ENCODE measurements at places on chromosomes 12 and 14.
A peak's percentile ranks its signal among the peaks of the same experiment; 100 is the strongest.

- no peak for DNase-seq
These were observed 80.3 kb downstream of the SRGAP1 start for GRCh38 chr12:63924781-63925180.

- DNase-seq = no peak
These were observed 342.0 kb downstream of the NPAS3 start for GRCh38 chr14:33280646-33281045.

GRCh38 chr14:33364466-33364865 lies 425.8 kb downstream of the NPAS3 start:
- DNase-seq = no peak

- DNase-seq = no peak
These were observed 103.7 kb upstream of the NUDT4 start for GRCh38 chr12:93273834-93274564.

GRCh38 chr12:106197906-106198623 lies 49.8 kb downstream of the CKAP4 start:
- DNase-seq = no peak

GRCh38 chr12:42660968-42661937 lies 71.7 kb upstream of the PRICKLE1 start:
- no peak for DNase-seq

DNA sequence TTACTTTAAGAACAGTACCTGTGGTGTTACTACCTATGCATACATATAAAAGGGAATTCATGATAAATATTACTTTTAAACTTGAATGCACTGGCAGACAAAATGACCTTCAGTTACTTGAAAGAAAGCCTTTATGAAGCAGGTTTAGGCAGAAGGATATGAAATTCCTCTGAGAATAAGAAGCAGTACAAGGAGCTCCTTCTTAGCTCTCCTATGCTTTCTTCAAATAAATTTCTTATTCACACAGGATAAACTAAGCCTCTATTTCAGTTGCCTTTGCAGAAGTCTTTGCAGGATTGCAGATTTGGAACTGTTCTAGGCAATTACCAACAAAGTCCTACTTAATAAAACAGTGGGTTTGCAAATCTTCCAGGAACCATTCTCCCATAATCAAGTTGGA lies 1.0 kb downstream of the EPYC start:
- DNase-seq = no peak

GRCh38 chr14:33734387-33734786 lies 216.5 kb downstream of the EGLN3 start:
- DNase-seq = no peak

DNA sequence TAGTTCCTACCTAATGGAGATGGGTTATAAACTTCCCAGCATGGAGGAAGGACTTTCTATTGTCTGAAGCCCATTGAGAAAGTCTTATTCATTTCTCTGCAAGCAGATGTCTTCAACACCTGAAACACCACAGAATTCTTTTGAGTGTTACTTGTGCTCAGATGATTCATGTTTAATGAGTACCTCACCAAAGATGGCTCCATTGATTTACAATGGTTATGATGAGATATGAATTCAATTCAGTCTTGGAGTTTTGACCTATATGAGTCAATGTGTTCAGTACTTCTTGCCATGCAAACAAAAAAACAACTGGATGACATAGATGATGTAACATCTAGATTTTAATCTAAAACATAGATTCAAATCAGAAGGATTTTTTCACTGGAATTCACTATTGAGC lies 15.4 kb upstream of the PAWR start:
- no peak for DNase-seq

GRCh38 chr14:89444044-89444443 lies 27.0 kb upstream of the FOXN3 start:
- peak; percentile 75 for DNase-seq

- DNase-seq = peak; percentile 51
These were observed 601 bp downstream of the COX14 start for GRCh38 chr12:50112456-50113218.

GRCh38 chr12:129570796-129571400 lies 332.9 kb downstream of the TMEM132D start:
- no peak for DNase-seq

DNA sequence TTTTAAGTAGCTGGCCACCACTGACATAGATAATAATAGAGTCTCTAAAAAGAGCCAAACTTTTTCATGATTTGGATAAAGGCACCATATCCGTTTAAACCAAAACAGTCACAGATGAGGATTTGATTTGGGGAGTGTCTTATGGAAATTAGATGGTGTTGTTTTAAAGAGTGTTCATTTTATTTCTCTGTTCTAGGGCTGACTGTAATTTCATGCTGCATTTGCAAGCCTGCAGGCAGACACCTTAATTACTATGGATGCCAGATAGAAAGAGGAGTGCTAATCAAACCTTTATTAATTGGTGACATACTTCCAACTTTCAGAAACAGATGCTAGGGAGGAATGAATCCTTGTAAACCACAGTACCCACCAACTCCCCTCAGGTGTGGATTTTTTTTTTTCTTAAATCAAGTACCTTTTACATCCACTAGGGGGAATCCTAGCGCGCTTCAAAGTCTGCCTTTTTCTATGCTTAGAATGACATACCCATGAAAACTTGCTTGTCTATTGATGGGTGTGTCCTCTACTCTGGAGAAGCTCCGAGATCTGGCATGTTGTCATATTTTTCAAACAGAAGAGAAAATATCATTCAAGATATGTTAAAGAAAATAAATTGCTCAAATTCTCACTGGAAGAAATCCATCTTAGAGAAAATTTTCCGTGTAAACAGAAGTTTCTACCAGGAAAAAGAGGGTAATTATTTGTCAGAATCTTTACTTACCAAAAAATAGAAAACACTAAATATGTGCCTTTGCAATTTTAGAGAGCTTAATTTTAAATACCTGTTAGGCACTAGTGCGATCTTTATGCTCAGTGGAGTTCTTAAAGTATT lies 14.2 kb upstream of the PLXNC1 start:
- peak; percentile 67 for DNase-seq

- no peak for DNase-seq
These were observed 96.5 kb downstream of the DUSP16 start for GRCh38 chr12:12466157-12466556.

DNA sequence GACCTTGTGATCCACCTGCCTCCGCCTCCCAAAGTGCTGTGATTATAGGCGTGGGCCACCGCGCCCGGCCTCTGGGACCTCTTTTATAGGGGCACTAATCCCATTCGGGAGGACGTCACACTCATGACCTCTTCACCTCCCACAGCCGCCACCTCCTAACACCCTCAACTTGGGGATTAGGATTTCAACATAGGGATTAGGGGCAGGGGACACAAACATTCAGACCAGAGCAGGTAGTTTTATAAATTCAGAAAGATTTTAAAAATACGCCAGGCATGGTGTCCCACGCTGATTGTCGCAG lies 49.4 kb downstream of the TPCN1 start:
- DNase-seq = no peak

DNA sequence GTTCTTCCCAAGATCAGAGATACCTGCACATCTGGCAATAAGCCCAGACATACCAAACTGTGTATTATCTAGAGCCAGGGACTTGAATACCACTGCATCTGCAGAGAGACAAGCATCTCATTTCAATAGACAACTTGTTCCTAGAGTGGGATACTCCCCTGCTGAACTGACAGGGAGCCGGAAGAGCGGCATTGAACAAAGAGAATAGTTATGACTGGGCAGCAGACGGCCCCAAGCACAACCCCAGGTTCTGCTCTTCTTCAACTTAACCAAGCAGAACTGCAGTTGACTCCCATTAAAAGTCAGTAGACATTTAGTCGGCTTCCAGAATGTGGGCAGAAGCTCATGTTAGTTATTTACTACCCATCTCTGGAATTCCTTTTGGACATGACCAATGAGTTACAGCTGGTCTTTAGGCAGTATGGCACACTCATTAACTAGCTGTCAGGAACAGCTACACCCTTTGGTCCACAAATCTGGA lies 112.9 kb downstream of the HMGA2 start:
- no peak for DNase-seq

- DNase-seq = peak; percentile 90
These were observed 2.7 kb upstream of the GALNT6 start for GRCh38 chr12:51393676-51394545.

- peak; percentile 50 for DNase-seq
These were observed 9.6 kb upstream of the FOXG1 start for GRCh38 chr14:28756884-28757570.

DNA sequence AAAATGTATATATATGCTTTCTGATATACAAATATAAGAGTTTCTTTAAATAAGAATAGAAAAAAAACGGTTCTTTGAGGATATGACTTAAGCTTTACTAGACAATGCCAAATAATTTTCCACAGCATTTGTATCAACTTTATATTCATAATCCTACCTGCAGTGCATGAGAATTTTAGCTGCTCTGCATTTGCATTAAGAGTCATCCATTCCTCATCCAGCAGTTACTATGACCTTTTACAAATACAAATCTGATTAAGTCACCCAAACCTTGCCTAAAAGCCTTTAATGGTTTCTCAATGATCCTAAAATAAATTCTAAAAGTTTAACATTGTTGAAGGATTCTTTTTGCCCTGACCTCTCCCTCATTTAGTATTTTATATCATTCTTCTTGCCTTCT lies 116.5 kb downstream of the MGAT4C start:
- no peak for DNase-seq

- no peak for DNase-seq
These were observed 12.8 kb upstream of the PALS1 start for GRCh38 chr14:67228325-67228984.

DNA sequence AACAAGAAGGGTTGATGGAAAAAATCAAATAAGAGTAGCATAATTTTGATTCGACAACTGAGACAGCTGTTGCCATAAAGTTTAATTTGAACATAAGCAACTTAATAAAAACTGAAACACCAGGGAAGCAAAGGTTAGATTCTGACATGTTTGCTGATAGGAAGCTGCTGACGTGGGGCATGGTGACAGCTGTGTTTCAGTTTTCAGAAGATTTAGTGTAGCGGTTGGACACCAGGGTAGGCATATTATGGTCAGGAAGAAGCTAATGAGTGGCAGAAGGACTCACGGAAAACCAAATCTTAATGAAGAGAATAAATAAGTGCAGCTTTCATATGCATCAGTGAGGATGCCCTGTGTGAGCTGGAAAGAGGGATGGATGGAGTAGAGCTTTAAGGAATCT lies 336.7 kb upstream of the RPL10L start:
- no peak for DNase-seq

DNA sequence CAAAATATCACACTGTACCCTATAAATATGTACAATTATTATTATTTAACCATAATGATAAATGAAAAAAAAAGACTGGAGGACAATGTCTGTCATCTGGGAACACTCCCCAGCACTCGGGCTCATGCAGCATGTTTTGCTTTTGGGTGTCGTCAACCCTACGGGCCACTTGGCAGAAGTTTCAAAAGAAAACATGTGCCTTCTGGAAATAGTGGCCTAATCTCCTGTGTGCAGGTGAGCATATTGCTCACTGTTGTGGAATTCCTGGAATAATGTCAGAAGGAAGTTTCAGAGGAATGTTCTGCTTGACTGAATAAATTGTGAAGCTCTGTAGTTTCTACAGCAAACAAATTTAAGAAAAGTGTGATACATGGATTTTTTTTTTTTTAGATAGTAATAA lies 298.3 kb downstream of the SSPN start:
- DNase-seq = no peak

GRCh38 chr14:26897196-26897595 lies 299.4 kb upstream of the NOVA1 start:
- no peak for DNase-seq

DNA sequence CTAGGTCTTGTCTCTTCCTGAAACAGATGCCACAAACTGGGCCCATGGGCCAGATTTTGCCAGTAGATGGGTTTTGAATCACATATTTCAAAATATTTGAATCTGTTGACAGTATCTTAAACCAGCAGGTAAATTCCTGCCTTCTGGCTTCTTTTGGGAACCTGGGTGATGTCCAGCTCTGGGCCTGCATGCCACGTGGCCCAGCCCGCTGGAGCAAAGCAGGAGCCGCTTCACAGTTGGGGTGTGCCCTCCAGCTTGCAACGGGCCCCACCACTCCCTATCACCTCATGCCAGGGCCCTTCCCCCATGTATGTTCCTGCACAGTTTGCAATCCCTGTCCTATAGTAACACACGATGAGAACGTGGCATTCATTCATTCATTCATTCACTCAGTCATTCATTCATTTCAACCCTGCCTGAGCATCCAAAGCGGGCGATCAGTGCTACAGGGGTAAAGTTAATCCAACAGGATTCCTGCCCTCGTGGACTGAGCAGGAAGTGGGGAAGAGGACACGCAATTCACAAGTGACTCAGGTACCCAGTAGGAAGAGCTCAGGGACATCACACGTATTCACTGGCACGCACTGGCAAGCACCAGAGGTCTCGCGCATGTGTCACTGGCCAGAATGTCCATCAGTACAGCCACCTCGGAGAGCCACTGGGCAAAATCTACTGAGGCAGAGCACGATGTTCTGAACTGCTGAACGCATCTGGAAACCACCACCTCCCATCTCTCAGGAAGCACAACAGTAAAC lies 27.8 kb downstream of the SCARB1 start:
- no peak for DNase-seq

GRCh38 chr12:20366776-20367409 lies 1.4 kb upstream of the PDE3A start:
- DNase-seq = no peak

DNA sequence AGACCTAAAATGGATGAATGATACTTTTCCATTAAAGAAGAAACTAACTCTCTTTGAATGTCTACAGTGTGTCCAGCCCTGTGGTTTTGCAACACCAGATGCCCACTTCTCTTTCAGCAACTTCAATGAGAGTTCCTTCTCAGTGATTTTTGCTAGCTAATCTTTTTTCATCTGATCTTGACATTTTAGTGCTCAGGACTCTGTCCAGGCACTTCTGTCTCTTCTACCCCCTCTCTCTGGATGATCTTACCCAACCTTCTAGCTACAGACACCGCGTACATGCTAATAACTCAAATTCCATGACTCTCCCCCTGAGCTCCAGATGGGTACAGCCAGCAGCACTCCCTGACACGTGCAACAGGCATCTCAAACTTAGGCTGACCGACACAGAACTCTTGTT lies 161.1 kb upstream of the FOXN3 start:
- DNase-seq = peak; percentile 57

GRCh38 chr12:4369548-4369947 lies 10.0 kb downstream of the FGF23 start:
- no peak for DNase-seq

GRCh38 chr14:86521031-86521730 lies 991.2 kb downstream of the FLRT2 start:
- no peak for DNase-seq
